ENCODE measurements at places on chromosomes 3 and 15.

DNA sequence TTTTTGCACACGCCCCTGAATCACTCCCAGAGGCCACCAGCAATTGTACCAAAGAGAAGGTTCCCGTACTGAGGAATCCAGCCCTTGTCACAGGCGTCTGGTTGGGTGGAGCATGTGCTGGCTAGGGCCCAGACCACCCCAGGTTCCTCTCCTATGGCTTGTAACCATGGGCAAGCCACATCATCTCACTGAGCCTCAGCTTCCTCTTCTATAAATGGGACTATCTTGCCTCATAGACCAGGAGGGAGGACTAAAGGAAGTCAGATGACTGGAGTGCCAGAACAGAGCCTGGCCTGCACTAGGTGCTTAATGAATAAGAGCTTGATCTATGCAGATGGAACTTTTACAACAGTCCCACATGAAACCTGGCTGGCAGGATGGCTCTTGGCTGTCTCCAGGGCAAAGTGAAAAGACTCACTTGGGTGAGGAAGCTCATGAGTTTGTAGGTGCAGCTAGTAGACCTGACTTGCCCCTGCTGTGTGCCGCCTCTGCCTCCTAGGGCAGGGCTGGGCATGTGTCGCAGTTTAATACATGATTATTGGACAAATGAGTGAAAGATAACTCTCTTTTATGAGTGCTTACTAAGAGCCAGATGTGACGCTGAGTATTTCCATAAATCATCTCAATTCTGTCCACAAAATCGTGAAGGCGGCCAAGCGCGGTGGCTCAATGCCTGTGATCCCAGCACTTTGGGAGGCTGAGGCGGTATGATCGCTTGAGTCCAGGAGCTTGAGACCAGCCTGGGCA, 29.3 kb downstream of the CTSH start:
- no peak for DNase-seq

DNA sequence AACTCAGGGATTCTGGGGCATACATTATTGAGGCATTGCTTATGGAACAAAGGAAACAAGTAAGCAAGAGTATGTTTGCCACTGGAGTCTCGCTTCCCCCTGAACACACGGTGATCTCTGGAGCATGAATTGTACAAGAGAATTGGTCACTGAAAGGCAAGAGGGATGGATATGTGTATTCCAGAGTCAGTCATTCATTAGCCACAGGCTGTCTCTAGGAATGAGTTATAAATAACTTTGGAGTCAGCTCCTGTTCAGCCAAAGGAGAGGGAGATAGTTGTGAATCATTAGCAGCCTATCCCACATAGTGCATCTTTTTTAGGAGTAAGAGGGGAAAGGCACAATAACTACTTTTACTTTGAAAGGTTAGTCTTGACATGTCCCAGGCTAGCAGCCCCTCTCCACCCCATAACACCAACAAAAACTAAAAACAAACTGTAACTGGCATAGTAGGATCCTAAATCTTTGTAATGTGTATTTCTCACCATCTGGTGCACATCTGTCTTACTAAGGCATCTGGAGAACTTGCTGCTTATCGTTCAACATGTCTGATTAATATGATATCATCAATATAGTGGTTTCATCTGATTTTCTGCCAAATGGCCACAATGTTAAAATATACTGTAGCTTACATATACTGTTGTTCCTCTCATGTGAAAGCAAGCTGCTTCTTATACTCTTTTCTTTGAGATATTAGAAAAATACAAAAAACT, 462.2 kb downstream of the GRM7 start:
- DNase-seq = no peak

DNA sequence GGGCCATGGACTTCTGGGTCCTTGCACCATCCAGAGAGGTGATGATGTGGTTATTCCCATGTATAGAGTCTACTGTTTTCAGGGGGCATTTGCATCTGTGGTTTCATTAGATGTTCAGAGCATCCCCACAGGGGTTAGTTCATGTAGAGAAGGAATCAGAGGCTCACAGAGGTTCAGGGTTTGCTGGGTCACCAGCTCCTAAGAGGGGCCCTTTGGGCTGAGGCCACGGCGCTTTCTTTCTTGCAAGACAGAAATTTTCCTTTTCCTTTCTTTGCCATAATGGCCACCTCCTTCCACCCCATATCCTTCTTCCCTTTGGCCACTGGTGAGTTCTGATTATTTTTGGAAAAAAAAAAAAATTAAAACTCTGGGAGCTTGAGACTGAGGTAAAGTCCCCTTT, 62.3 kb downstream of the APBA2 start:
- DNase-seq = no peak

GRCh38 chr15:45389351-45389750, 11.0 kb upstream of the GATM start:
- DNase-seq = no peak

DNA sequence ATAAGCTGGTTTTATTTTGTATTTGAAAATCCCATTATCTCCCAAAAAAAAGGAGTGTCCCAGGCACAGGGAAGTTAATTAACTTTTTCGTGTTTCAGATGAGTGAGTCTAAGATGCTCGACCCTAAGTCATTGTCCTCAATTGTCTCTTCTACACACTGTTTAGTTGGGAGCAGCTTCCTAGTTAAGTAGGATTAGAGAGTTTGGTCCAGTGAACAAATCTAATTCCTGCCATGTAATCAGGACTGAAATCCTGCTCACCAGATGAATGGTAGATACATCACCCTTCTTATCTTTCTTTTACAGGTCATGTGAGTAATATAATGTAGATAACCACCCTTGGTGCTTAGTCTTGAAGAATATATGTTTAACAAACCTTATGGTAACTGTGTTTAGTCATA, 228.9 kb upstream of the MANF start:
- no peak for DNase-seq

GRCh38 chr15:53525894-53526293, 233.6 kb downstream of the WDR72 start:
- no peak for DNase-seq

GRCh38 chr3:196792771-196793170, 53.1 kb downstream of the PAK2 start:
- DNase-seq = no peak

DNA sequence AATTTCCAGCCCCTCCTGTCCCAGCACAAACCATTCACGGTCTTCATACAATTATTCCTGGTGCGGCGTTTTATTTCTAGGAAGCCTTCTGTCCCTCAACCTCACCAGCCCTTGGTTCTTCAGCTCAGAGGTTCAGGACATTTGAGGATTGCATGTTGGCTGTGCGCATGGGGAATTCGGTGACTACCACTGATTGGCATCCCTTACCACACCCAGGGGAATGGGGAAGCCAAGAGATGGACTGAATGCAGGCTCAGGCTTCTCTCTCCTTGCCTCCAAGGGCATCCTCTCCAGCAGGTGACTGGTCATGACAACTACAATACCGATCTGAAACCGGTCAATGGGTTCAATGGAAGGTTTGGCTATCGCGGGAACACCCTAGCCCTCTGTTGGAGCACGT, 153.8 kb downstream of the MTHFS start:
- no peak for DNase-seq

GRCh38 chr3:119297169-119297568, 3.0 kb downstream of the ARHGAP31 start:
- no peak for DNase-seq

- no peak for DNase-seq
These were observed 243.8 kb downstream of the CACNA2D3 start for GRCh38 chr3:54366007-54366750.

GRCh38 chr3:57143886-57144459, 21.2 kb downstream of the IL17RD start:
- DNase-seq = no peak

GRCh38 chr3:127629467-127630403, 750 bp downstream of the PODXL2 start:
- DNase-seq = peak; percentile 47

DNA sequence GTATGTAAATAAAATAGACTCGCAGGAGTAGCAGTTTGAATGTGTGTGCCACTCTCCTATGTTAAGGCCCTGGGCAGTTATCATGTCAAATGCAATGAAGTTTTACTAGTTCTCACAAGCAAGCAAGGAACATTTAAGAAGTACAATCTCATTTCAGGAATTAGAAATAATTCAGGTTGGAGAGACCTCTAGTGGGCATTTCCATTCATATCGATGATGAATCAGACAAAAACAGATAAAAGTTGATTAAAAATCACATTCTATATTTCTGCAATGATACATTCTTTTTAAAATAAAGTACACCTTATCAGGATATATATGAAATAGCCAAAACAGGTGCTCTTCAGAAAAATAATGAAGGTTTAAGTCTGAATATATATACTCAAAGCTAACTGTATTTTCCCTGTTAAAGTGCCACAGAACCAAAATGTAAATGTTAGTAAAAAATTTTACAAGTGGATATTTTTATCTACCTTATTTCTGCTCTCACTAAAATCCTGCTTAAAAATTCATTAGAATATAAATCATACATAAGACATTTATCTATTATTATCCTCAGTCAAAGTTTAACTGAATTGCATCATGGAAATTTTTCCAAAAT, 492.4 kb upstream of the FRG2C start:
- DNase-seq = no peak

GRCh38 chr15:94086341-94086740, 145.0 kb upstream of the MCTP2 start:
- no peak for DNase-seq

GRCh38 chr15:70266412-70267121, 168.8 kb upstream of the TLE3 start:
- DNase-seq = no peak

DNA sequence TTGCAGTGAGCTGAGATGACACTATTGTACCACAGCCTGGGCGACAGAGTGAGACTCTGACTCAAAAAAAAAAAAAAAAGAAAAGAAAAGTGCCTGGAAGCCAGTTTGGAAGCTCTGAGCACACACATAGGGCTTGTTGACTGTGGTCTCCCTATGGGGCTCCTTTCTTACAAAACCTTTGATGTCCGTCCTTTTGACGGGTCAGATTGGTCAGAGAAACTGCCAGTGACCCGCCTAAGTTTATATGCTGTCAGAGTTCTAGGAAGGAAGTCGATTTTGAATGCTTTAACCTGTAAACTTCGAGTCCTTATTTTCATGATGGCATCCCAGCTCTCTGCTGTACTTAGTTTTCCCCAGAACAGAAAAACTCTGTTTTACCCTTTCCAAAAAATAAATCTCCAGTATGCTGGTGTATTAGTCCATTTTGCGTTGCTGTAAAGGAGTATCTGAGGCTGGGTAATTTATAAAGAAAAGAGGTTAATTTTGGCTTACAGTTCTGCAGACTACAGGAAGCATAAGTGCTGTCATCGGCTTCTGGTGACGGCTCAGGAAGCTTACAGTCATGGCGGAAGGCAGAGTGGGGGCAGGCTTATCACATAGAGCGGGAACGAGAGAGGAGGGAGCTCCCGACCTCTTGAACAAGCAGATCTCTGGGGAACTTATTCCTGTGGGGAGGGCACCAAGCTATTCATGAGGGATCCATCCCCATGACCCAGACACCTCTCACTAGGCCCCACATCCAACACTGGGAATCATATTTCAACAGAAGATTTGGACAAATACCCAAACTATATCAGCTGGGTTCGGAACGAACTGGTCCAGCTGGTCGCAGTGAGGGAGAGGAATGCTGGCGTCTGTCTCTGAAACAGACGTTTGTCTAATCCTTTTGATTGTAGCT, 72.3 kb downstream of the LMLN start:
- DNase-seq = no peak

GRCh38 chr3:107589454-107589853, 66.7 kb downstream of the BBX start:
- no peak for DNase-seq

GRCh38 chr3:13575459-13576061, 26.6 kb downstream of the FBLN2 start:
- DNase-seq = no peak

GRCh38 chr3:29183346-29184087, 97.4 kb upstream of the RBMS3 start:
- DNase-seq = no peak

DNA sequence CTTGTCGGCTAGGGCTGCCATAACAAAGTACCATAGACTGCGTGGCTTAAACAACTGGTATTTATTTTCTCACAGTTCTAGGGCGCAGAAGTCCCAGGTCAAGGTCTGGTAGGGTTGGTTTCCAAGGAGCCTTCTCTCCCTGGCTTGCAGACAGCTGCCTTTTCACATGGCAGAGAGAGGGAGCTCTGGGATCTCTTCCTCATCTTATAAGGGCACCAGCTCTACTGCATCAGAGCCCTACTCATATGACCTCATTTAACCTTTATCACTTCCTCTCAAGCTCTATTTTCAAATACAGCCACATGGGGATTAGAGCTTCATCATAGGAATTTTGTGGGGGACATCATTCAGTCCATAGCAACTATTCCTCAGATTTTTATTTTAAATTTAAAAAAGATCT, 17.6 kb upstream of the PAQR9 start:
- DNase-seq = no peak

GRCh38 chr3:84724877-84725276, 233.9 kb upstream of the CADM2 start:
- no peak for DNase-seq

- no peak for DNase-seq
These were observed 478.7 kb downstream of the MFSD1 start for GRCh38 chr3:159280386-159281191.

DNA sequence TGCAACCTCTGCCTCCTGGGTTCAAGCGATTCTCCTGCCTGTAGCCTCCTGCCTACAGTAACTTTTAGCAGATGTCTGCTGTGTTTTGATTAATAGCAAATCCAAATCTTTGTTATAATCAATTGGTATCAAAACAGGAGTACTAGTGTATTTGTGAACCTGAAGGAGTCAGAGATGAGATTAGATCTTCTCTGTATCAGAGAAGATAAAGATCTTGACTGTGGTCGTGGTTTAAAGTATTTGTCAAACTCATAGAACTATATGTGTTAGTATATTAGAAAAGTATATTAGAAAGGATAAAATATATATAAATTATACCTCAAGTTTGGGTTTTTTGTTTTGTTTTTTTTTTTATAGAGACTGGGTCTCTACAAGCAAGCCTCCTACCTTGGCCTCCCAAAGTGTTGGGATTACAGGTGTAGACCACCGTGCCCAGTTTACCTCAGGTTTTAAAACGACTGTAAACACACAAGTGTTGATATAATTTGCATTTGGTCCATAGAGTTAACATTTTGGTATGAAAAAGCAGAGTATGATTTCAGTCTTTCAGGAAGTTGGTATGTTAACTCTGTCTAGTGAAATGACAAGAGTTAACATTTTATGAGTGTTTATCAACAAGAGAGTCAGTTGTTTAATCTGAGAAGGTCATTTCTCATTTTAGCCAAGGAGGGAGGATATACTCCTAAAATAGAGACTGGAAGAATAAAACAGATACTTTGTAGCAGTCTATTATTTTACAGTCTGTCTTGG, 18.3 kb downstream of the RTF1 start:
- no peak for DNase-seq

DNA sequence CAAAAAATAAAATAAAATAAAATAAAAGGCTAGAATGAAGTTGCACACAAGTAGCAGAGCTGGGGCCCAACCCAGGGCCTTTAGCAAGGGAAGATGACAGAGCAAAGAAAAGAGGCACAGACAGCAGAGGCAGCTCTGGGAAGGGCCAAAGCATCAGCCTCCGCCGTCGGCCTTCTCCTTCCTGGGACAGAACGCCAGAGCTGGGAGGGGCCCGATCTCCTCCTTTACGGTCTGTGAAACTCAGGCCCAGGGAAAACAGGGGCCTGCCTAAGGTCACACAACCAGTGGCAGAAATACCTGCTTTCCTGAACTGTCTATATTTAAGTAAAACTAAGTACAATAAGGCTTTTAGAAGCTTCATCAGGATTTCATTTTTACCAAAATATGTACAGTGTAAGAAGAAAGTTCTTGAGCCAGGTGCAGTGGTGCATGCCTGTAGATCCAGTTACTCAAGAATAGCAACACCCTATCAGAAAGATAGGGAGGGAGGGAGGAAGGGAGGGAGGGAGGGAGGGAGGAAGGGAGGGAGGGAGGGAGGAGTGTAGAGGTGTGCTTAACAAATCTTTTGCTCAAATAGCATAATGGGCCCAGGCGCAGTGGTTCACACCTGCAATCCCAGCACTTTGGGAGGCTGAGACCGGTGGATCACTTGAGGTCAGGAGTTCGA, 43.0 kb upstream of the MUC4 start:
- DNase-seq = no peak
